ENCODE measurements at places on chromosomes 6 and 20. TPM values are rescaled to one million over a fixed set of nuclear protein-coding genes. Genes with fewer than 3 reads are reported as not detected.

The TMEM74B gene
- 1.6 TPM for polyA plus RNA-seq

- no peak for DNase-seq
These were observed 3.1 kb downstream of the RAMACL start for GRCh38 chr6:166583230-166583965.

The ZBTB2 gene
- 6.0 TPM for polyA plus RNA-seq

The SLC12A5 gene
- 2.5 TPM for polyA plus RNA-seq

- DNase-seq: no peak
These were observed 53.9 kb downstream of the CDK19 start for GRCh38 chr6:110761371-110761770.

- no peak for DNase-seq
These were observed 770 bp downstream of the TCF19 start for GRCh38 chr6:31158863-31159855.

- DNase-seq: no peak
These were observed 11.9 kb downstream of the FOXA2 start for GRCh38 chr20:22572491-22572890.

The CFAP206 gene
- 2.6 TPM for polyA plus RNA-seq

DNA sequence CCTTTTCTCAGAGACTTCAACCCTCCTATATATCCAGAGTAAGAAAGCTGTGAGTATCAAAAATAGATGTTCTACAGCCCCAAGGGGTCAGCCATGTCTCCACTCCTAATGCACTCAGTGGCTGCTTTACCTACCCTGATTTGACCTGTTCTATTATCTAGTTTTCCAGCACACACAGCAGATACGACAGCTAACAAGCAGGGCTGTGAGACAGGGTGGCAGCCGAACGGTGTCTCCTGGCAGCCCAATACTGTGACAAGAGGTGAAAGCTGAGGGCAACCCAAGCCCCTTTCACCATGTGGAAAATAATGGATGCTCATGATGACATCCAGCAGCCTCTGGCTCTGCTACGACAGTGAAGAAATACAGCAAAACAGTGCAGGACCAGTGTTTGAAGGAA, 67.9 kb downstream of the KIF13A start:
- no peak for DNase-seq

The FAM209B gene
- polyA plus RNA-seq: not detected

DNA sequence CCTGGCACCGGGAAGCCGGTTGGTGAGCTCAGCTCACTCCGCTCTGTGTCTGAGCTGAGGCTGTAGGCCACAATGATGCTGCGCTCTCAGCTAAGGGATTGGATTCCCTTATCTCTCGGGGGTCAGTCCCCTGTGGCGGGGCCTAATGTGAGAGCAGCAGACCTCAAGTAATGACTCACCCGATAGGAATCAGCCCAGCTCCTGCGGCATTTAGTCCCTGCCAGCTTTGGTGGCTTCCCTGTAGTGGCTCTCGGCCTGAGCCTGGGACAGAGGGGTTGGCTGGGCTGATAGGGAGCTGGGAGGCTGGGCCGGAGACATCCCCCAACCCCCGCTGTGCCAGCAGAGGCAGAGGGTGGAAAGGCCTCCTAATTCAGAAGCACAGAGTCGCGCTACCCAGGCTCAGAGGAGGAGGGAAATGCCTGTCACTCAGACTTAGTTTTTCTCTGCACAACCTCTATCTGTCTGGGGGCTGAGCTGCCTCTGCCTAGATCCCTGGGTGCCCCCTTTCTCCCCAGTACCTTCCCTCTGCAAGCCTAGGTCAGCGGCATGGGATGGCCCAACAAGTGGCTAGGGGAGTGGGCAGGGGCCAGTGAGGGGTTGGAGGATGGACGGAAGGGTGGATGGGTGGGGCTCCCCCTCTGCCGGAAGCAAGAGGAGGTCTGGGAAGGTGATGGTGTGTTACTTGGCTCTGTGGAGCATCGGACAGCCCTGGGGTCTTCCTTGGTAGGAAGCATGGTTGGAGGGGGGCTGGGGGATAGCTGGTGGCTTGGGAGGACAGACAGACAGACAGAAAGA, 92.2 kb downstream of the CDH22 start:
- DNase-seq: no peak

GRCh38 chr6:134474955-134475354, 157.0 kb upstream of the SGK1 start:
- DNase-seq: no peak

The CUL9 gene
- polyA plus RNA-seq: 34.7 TPM

DNA sequence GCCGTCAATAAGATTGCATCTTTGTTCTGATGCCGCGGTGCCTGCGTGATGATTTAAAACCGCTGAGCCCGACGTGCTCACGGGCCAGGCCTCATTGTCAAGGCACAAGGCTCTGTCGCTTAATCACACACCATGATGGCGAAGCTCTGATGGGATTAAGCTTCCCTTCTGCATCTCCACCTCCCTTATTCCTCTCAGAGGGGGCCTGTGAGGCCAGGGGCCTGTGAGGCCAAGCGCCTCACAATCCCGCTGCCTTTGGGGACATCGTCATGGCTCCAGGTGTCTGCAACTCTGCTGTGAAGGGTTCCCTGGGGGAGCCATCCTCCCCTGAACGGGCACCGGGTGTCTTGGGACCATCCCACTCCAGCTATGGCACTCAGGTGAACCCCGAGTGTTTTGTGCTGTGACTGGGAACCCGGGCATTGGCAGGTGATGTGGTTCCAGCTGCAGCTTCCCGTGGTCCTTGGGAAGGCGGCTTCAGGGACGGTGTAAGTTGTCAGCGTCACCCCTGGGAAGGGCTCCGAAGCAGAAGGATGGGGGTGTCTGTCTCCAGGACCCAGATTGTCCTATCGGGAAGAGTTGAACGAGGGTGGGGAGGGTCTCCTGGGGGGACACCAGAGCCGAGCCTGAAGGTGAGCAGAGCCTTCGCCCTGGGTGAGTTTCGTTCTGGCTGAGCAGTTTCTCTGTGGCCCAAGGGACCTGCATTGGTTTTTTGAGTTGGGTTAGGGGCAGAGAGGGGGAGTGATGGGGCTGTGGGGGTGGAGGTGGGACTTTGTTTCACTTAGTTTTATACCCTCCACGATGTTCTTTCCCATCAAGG, 18.0 kb upstream of the BHLHE23 start:
- peak; percentile 34 for DNase-seq

DNA sequence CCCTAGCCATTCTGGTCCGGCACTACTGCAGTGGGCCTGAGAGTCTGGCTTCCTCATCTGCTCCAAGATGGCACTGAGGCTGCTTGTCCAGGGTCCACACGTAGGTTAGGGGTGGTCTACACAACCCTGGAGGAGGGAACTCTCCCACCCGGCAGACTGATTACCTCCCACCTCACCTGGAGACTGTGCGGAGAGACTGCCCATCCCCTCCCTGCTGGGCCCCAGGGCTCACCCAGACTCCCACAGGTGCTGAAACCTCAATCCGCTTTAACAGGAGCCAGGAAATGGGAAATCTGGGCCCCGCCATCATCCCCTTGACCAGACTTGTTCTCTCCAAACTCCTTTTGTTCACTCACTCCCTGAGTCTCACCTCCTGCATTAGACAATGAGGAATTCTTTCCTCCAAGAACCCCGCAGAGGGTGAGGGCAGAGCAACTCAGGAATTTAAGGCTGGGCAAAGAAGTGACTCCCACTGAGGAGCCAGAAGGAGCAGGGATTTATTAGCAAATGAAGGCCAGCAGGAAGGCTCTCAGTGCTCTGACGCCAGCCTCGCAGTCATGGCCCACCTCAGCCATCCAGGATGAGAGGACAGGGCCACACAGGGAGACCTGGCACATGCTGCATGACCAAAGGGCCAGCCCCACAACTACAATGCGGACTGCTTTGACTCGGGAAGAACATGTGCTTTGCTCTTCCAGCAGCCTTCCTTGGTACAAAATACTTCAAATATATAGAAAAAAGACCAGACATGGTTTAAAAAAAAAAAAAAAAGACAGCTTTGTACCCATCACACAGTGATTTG, 53.0 kb downstream of the CDK5RAP1 start:
- no peak for DNase-seq

GRCh38 chr6:113211170-113211569, 646.0 kb upstream of the MARCKS start:
- no peak for DNase-seq

DNA sequence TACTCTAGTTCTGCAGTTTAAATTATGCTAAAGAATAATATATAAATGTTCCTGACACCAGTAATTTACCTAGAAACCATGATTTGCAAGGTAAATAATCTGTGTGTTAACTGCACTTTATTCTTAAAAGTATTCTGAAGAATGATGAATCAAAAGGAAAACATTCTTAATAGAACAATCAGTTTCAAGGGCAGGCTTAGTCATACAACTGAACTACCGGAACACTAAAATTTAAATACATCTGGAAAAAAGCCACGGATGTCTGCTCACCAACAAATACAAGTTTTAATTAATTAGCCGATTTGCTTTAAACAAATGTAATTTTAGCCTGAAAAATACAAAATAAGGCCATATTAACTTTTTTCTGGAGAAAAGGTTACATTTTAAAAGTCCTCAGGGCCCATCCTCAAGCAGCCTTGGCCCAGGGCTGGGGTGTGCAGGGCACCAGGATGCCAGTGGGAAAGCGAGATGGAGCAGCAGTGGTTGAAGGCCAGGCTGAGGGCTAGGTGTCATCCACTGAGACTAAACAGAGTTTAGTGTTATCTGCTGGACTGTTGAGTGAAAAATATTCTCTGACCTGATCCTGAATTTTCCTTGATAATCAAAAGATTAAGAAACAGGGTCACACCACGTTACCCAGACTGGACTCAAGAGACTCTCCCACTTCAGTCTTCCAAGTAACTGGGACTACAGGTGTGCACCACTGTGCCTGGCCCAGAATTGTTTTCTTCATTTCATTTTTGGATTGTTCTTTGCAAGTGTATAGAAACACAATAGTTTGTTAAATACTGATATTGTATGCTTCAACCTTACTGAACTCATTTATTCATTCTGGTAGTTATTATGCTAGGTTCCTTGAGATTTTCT, 88.2 kb upstream of the DST start:
- DNase-seq: no peak

DNA sequence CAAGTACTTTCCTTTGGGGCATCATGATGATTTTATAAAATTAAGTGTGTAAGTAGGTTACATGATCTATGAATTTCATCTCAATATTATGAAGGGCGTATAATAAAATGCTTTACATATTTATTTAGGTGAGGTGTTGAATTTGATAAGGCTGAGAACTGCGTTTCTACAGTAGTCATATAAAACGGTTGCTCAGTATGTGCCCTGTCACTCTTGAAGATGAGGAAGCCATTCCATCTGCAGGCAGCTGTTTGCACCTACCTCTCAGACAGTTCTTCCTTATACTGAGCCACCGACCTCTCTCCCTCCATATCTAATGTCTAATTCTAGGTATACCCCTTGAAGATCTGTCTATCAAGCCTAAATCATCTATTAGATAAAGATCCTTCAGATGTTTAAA, 16.1 kb downstream of the NCOA7 start:
- no peak for DNase-seq

- no peak for DNase-seq
These were observed 85.7 kb upstream of the F13A1 start for GRCh38 chr6:6405997-6406714.

GRCh38 chr6:38138374-38138773, 318.8 kb downstream of the ZFAND3 start:
- DNase-seq: no peak

DNA sequence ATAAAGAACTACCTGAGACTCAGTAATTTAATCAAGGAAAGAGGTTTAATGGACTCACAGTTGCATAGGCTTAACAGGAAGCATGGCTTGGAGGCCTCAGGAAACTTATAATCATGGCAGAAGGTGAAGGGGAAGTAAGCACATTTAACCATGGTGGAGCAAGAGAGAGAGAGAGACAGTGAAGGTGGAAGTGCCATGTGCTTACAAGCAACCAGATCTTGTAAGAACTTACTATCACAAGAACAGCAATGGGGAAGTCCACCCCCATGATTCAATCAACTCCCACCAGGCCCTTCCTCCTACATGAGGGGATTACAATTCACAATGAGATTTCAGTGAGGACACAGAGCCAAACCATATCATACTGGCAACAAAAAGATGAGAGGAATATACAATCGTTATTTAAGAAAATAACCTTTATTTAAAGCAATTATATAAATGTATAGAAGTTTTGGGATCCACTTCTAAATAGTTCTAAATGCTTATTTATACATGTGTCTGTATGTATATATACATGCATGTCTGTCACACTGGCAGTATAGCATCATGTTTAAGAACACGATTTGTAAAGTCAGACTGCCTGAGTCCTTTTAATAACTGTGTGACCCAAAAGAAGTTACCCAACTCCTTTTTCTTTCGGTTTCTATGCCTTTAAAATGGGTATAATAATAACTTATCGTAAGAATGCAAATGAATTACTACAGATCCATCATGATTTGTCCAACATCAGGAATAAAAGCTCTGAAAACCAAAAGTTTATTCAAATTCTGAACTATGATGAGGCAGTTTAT, 255.7 kb upstream of the THEMIS start:
- no peak for DNase-seq

The SLC22A3 gene
- 7.4 TPM for polyA plus RNA-seq

DNA sequence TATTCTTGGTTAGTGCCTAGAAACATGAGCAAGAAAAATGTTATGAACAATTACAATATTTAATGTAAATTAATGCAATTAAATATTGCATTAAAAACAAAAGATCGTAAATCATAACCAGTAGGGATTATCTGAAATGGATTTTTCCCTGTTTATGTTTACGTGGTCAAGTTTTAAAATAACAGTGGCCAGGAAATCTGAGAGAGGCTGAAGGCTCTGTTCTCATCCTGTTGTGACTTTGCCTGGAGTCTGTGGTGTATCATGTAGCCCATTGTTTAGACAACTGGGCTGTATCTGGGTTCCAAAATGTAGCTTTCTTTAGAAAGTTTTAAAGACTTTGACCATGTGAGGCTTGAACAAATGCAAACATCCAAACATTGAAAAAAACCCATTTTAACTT, 2.4 kb downstream of the MYO6 start:
- no peak for DNase-seq

The NDRG3 gene
- 26.4 TPM for polyA plus RNA-seq

The JPH2 gene
- 2.5 TPM for polyA plus RNA-seq

The PDE7B gene
- polyA plus RNA-seq: 4.6 TPM

The DSP gene
- polyA plus RNA-seq: 14.7 TPM

DNA sequence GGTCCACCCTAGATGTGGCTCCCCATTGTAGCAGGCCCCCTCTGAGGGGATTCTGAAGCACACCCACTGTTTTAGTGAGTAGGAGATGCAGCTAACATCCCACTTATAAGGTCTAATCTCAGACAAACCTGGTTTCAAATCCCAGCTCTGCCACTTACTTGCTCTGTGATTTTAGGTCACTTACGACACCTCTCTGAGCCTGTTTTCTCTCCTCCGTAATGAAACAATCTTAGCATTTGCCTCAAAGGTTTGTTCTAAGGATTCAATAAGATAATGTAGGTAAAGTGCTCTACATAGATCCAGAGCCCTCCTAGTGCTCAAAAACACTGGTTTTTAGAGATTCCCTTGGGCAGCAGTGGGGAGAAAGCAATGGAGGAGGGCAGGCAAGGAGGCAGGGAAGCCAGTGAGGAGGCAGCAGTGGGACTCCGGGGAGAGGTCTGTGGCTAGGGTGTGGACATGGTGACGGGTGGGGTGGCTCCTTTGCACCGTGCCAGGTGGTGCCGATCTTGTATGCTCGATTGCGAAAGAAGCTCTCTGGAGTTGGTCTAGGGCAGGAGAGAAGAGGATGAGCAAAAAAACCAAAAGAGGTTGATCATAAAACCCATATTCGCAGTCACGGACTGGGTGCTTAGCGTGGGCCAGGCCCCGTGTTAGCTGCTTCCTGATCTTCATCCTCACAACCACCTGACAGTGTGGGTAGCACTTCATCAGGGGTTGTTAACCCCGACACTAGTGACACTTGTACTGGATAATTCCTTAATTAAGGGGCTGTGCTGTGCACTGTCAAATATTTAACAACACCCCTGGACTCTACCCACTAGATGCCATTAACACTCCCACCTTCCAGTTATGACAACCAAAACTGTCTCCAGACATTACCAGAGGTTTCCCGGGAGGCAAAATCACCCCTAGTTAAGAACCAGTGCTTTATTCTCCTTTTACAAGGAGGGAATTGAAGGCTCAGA, 16.8 kb upstream of the PTGIS start:
- no peak for DNase-seq

Data from kidney (tissue), 22 donors.